NCI-H1417 treated with DMSO at 0.1 percent for 48 hours (cell line): ENCODE measurements at places on chromosomes 5 and 9.

- DNase-seq = no peak
These were observed 387.9 kb downstream of the DEPDC1B start for GRCh38 chr5:60312098-60312497.

GRCh38 chr5:1544294-1544961, 20.7 kb upstream of the LPCAT1 start:
- no peak for DNase-seq

DNA sequence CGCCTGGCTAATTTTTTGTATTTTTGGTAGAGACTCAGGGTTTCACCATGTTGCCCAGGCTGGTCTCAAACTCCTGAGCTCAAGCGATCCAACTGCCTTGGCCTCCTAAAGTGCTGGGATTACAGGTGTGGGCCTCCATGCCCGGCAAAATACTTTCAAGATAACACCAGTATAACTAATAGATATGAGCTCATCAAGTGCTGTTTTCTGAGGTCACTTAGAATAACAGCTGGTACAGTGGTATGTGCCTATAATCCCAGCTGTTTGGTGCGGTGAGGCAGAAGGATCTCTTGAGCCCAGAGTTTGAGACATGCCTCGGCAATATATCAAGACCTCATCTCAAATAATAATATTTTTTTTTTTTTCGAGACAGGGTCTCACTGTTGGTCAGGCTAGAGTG, 30.5 kb upstream of the CREBRF start:
- DNase-seq = no peak

GRCh38 chr9:136191099-136191959, 13.6 kb downstream of the LHX3 start:
- no peak for DNase-seq

GRCh38 chr9:92771309-92771708, 6.7 kb upstream of the BICD2 start:
- DNase-seq = no peak

- DNase-seq = no peak
These were observed 8.4 kb upstream of the IRX2 start for GRCh38 chr5:2759696-2760461.

- DNase-seq = no peak
These were observed 212.9 kb downstream of the PBX3 start for GRCh38 chr9:125959951-125960619.

- DNase-seq = no peak
These were observed 86.1 kb downstream of the GTF3C4 start for GRCh38 chr9:132756214-132756845.

GRCh38 chr9:77507212-77507961, 140.7 kb downstream of the GNA14 start:
- DNase-seq = no peak

GRCh38 chr9:93096131-93096802, at the start of gene CARD19:
TSS of gene CARD19 (plus strand) at chr9:93096217. CDS start at chr9:93096346, 129 bp downstream.
- no peak for DNase-seq

GRCh38 chr9:13817754-13818278, 496.1 kb downstream of the NFIB start:
- no peak for DNase-seq

- DNase-seq = no peak
These were observed 86.0 kb downstream of the KDM4C start for GRCh38 chr9:6843742-6844141.

GRCh38 chr9:134637241-134637640, 4.4 kb upstream of the COL5A1 start:
- DNase-seq = no peak

GRCh38 chr5:13921578-13921977, 22.9 kb downstream of the DNAH5 start:
- no peak for DNase-seq

- no peak for DNase-seq
These were observed 2.1 kb downstream of the ADAMTS2 start for GRCh38 chr5:179343021-179343718.

GRCh38 chr9:128218172-128218517, 15.0 kb downstream of the DNM1 start:
- no peak for DNase-seq

DNA sequence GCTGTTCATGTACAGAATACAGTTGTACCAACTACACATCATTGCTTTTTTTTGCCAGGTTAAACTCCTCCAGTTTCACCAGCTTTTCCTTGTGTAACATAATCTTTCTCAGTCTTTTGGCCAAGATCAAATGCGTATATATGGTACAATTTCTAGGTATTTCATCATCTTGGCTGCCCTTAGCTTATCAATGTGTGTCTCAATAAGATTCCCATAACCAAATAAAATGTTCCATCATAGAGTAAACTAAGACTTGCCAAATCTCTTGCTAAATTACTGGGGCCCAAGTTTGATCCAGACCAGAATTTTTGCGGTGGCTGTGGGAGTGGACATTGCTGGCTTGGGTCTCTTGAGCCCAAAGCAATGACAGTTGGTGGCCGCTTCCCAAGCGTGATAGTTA, 24.3 kb upstream of the ERBIN start:
- no peak for DNase-seq
